T-helper 17 cell (primary cell): ENCODE measurements at places on chromosomes 11 and 22. TPM values are rescaled to one million over a fixed set of nuclear protein-coding genes. Genes with fewer than 3 reads are reported as not detected.

TSGA10IP gene
- total RNA-seq = not detected

PHOX2A gene
- total RNA-seq = not detected

APOL2 gene
- total RNA-seq = 36.9 TPM

SUSD2 gene
- 1.1 TPM for total RNA-seq

NXPE4 gene
- not detected for total RNA-seq

UCP3 gene
- 6.0 TPM for total RNA-seq

GDPD5 gene
- 108 TPM for total RNA-seq

APOA5 gene
- not detected for total RNA-seq

OTOG gene
- total RNA-seq = not detected

GAB4 gene
- not detected for total RNA-seq

RPL27A gene
- 1,804 TPM for total RNA-seq

SLC5A12 gene
- total RNA-seq = not detected

TTC36 gene
- total RNA-seq = not detected

OR2AG1 gene
- not detected for total RNA-seq

ANKK1 gene
- 2.0 TPM for total RNA-seq

KCNJ4 gene
- not detected for total RNA-seq

FXYD6 gene
- not detected for total RNA-seq
